Activated naive CD8-positive, alpha-beta T cell treated with anti-CD3 and anti-CD28 coated beads, Interleukin-2, amount 50 U/mL, for 24 hours (primary cell): ENCODE measurements at places on chromosomes 12 and 14.
A peak's percentile ranks its signal among the peaks of the same experiment; 100 is the strongest.

DNA sequence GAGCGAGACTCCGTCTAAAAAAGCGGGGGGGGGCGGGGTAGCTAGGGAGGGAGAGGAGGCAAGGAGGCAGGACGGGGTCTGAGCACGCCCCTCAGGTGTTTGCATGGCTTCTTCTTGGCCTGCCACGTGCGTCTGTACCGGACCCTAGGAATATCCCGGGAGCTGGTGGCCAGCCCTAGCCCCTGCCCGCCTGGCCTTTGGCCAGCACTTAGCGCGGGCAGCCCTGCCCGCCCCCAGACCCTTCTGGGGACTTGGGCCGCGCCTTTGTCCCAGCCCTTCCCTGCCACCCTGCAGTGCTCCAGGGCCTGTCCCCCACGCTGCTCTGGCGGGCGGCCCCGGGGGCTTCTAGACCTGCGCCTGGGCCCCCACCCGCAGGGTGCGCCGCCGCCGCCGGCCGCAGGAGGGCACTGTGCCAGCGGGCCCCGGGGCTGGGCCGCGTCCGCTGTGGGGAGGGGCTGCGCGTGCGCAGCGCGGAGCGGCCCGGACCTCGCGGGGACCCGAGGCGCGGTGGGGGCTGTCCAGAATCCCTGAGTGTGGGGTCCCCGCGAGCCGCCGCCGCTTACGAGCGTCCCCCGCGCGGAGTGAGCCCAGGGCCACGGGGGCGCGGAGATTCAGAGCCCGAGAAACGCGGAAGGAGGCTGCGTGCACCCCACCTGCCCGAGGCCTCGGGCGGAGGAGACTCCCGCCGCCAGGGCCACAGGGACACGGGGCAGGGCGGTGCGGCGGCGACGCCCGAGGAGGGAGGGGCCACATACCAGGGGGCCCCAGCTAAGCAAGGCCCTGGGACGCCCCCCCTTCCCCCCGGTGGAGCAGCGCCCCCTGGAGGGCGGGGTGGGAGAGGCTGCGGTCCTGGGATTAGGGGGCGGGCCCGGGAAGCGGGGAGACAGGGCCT, 21.0 kb downstream of the SLC25A29 start:
- H3K27ac ChIP-seq: no peak overlapping the region
- peaks cover 6% of the 10 kb centered on the region for H3K36me3 ChIP-seq
- H3K4me3 ChIP-seq: peak overlapping the region; percentile 75
- DNase-seq: peak; percentile 88
- H3K4me1 ChIP-seq: peaks cover 10% of the 10 kb centered on the region

- no peak overlapping the region for H3K4me3 ChIP-seq
- no peaks in the 10 kb centered on the region for H3K36me3 ChIP-seq
Measured at GRCh38 chr14:40697231-40697630, 909.4 kb upstream of the LRFN5 start.

- no peak overlapping the region for H3K4me3 ChIP-seq
- H3K36me3 ChIP-seq: no peaks in the 10 kb centered on the region
- DNase-seq: no peak
- H3K4me1 ChIP-seq: no peaks in the 10 kb centered on the region
- no peaks in the 10 kb centered on the region for H3K27me3 ChIP-seq
- H3K27ac ChIP-seq: no peak overlapping the region
Measured at GRCh38 chr12:104435175-104435574, 21.6 kb upstream of the CHST11 start.

- peaks cover 8% of the 10 kb centered on the region for H3K4me1 ChIP-seq
- H3K36me3 ChIP-seq: no peaks in the 10 kb centered on the region
- H3K4me3 ChIP-seq: no peak overlapping the region
- no peak for DNase-seq
- no peak overlapping the region for H3K27ac ChIP-seq
- peaks cover 13% of the 10 kb centered on the region for H3K27me3 ChIP-seq
Measured at GRCh38 chr12:56081393-56082347, 1.7 kb downstream of the ERBB3 start.

DNA sequence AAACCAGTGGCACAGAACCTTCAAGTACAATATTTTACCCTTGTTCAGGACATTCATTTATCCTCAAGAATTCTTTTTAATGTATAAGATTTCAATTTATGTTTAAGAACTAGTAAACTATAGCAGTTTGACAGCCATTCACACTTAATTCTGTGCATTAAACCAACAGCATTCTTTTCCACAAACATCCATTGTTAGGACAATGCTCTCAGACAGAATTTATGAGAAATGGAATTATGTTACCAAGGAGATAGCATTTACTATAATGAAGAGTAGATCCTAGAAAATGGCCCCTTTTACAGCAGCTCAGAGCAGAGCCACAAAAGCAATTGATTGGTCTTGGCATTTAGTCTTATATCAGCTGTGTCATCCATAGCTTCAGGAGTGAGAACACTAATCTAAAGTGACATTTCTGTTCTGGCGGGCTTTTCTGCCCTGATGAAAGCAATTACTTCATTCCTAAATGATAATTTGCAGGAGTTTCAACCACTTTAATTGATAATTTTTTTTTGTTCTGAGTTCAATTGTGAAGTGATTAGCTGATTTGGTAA, 268.9 kb downstream of the NPAS3 start:
- H3K36me3 ChIP-seq: no peaks in the 10 kb centered on the region
- no peak for DNase-seq
- H3K4me1 ChIP-seq: no peaks in the 10 kb centered on the region
- no peak overlapping the region for H3K4me3 ChIP-seq
- H3K27ac ChIP-seq: no peak overlapping the region
- H3K27me3 ChIP-seq: no peaks in the 10 kb centered on the region

DNA sequence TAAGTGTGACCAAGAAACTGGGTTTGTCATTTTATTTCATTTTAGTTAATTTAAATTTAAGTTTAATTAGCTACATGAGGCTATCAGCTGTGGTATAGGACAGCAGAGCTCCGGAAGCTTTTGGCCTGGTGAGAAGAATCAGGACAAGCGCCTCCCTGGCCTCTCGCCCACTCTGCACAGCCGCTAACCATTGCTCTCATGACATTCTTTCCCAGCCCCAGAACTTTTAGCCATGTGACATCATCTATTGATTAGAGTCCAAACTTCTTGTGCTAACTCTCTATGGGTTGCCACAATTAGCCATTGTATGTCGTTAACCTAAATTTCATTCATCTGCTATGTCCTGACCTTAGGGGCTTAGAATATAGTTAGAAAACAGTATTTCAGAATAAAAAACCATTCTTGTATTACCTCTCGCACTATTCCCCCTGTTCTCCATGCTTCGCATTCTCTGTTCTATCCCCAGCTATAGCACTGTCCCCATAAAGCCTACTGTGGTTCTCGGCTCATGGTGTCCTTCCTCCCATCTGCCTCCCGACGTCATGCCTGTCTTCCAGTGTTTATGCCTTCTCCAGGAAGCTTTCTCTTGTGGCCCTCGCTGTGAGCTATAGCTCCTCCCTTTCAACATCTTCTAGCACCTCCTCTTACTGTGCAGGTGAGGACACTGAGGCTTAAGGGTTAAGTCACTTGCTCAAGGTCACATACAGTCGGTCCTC, 23.5 kb downstream of the SSH1 start:
- no peak for DNase-seq
- H3K27ac ChIP-seq: no peak overlapping the region
- H3K4me3 ChIP-seq: no peak overlapping the region

GRCh38 chr12:125280482-125281377, 215.5 kb downstream of the AACS start:
- H3K36me3 ChIP-seq: no peaks in the 10 kb centered on the region

GRCh38 chr14:82075566-82075965, 541.9 kb upstream of the SEL1L start:
- H3K4me3 ChIP-seq: no peak overlapping the region
- no peaks in the 10 kb centered on the region for H3K36me3 ChIP-seq
- no peaks in the 10 kb centered on the region for H3K4me1 ChIP-seq

- no peak for DNase-seq
- peaks cover 1% of the 10 kb centered on the region for H3K4me1 ChIP-seq
- H3K36me3 ChIP-seq: no peaks in the 10 kb centered on the region
- no peak overlapping the region for H3K27ac ChIP-seq
- H3K4me3 ChIP-seq: no peak overlapping the region
Measured at GRCh38 chr12:29066011-29066588, 83.0 kb upstream of the FAR2 start.

GRCh38 chr12:114508529-114509129, 102.7 kb upstream of the TBX5 start:
- H3K36me3 ChIP-seq: no peaks in the 10 kb centered on the region
- H3K27me3 ChIP-seq: peaks cover 25% of the 10 kb centered on the region
- H3K27ac ChIP-seq: no peak overlapping the region
- no peaks in the 10 kb centered on the region for H3K4me1 ChIP-seq
- DNase-seq: peak; percentile 58
- H3K4me3 ChIP-seq: no peak overlapping the region

GRCh38 chr12:29314416-29314815, 66.6 kb downstream of the ERGIC2 start:
- no peak overlapping the region for H3K27ac ChIP-seq
- H3K27me3 ChIP-seq: no peaks in the 10 kb centered on the region
- peaks cover 9% of the 10 kb centered on the region for H3K4me1 ChIP-seq
- no peak for DNase-seq
- no peaks in the 10 kb centered on the region for H3K36me3 ChIP-seq

DNA sequence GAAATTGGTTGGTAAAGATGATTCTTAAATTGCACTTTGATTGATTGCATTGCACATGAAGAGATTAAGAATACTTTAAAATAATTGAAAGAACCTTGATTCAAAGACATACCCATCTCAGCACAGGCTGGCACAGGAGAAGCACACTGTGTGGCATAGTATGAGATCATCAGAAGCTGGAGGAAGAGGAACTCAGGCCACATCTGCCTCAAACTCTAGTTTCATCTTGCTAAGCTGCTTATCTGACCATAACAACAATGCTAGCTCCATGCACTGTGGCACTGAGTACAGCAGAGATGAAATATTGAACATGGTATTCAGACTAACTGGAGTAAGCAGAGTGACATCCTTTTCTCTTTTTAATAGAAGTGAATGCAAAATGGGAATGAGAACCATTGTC, 99.1 kb downstream of the TBC1D30 start:
- peaks cover 26% of the 10 kb centered on the region for H3K27me3 ChIP-seq
- no peak overlapping the region for H3K4me3 ChIP-seq
- H3K27ac ChIP-seq: no peak overlapping the region
- DNase-seq: no peak
- no peaks in the 10 kb centered on the region for H3K4me1 ChIP-seq

GRCh38 chr12:77070800-77071449, 5.6 kb upstream of the E2F7 start:
- H3K27ac ChIP-seq: no peak overlapping the region
- H3K4me1 ChIP-seq: peaks cover 6% of the 10 kb centered on the region
- peaks cover 18% of the 10 kb centered on the region for H3K27me3 ChIP-seq
- no peak for DNase-seq
- H3K36me3 ChIP-seq: no peaks in the 10 kb centered on the region
- no peak overlapping the region for H3K4me3 ChIP-seq

- H3K27ac ChIP-seq: no peak overlapping the region
- DNase-seq: no peak
- no peaks in the 10 kb centered on the region for H3K4me1 ChIP-seq
- H3K27me3 ChIP-seq: no peaks in the 10 kb centered on the region
Measured at GRCh38 chr12:124956571-124956970, 32.4 kb downstream of the DHX37 start.

- H3K27ac ChIP-seq: no peak overlapping the region
- H3K27me3 ChIP-seq: no peaks in the 10 kb centered on the region
- no peaks in the 10 kb centered on the region for H3K36me3 ChIP-seq
- H3K4me3 ChIP-seq: no peak overlapping the region
- DNase-seq: no peak
Measured at GRCh38 chr14:33689680-33690079, 261.2 kb downstream of the EGLN3 start.

- no peak overlapping the region for H3K27ac ChIP-seq
- H3K36me3 ChIP-seq: no peaks in the 10 kb centered on the region
- H3K27me3 ChIP-seq: no peaks in the 10 kb centered on the region
- no peak overlapping the region for H3K4me3 ChIP-seq
- DNase-seq: no peak
Measured at GRCh38 chr14:98591161-98591560, 680.8 kb downstream of the BCL11B start.

DNA sequence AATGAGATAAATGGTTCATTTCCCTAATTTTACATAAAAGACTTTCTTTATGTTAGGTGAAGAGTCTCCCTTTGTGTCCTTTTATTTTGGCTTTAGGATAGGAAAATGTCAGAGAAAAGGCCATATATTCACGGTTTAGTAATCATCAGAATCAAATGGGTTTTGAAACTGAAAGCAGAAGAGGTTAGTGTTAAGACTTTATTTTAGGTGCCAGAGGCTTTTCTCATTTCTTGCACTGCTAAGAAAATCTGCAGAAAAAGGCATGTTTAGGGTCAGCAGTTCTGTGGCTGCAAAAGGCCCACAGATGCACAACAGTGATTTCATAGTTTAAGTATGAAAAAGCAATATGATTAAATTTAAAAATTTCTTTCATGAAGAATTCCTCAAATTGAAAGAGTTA, 80.4 kb upstream of the SINHCAF start:
- DNase-seq: no peak
- no peaks in the 10 kb centered on the region for H3K36me3 ChIP-seq
- H3K27me3 ChIP-seq: peaks cover 4% of the 10 kb centered on the region
- H3K27ac ChIP-seq: no peak overlapping the region

- no peak for DNase-seq
- H3K4me1 ChIP-seq: peaks cover 67% of the 10 kb centered on the region
- peaks cover 38% of the 10 kb centered on the region for H3K36me3 ChIP-seq
- H3K4me3 ChIP-seq: peak overlapping the region; percentile 97
Measured at GRCh38 chr12:10720974-10721650, 2.0 kb downstream of the YBX3 start.

DNA sequence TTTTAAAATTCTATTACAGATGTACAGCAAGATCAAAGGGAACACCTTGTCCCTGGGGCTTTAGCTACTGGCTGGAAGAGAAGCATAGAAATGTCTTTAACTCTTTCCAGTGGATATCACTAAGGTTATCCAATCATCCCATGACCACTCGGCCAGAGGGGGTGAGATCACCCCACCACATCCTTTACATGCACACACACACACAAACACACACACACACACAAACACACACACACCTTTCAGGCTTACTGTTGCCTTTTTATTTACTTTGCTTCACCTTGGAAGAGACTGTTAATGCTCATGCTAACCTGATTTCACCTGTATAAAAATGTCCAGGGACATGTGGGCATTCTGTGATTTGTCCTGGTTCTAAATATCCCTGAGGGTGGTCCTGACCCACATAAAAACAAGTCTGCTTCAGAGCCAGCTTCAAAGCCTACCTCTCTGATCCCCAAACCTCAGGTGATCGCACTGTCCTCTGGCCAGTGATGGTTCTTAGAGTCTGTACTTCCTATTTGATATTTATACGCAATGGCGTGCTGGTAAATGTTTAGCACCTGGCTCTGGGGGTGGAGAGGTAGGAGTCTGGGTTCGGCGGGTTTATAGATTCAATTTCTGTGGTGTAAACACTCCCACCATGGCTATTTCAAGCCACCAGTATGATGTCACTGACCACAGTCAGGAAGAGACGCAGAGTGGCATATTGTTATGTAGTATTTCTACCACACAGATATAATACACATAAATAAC, 166.1 kb upstream of the EEA1 start:
- H3K27me3 ChIP-seq: no peaks in the 10 kb centered on the region
- H3K36me3 ChIP-seq: no peaks in the 10 kb centered on the region
- no peak overlapping the region for H3K4me3 ChIP-seq
- peaks cover 29% of the 10 kb centered on the region for H3K4me1 ChIP-seq
- peak; percentile 14 for DNase-seq
